ENCODE measurements at places on chromosomes 2 and 18. TPM values are rescaled to one million over a fixed set of nuclear protein-coding genes. Genes with fewer than 3 reads are reported as not detected.

The ACP1 gene
- 183 TPM for total RNA-seq

The NYAP2 gene
- total RNA-seq = not detected

The GAREM2 gene
- 1.8 TPM for total RNA-seq

The INPP5D gene
- total RNA-seq = not detected

The WIPF1 gene
- total RNA-seq = 20.1 TPM

The ATF2 gene
- total RNA-seq = 31.7 TPM

The SKOR2 gene
- not detected for total RNA-seq

The ZNF521 gene
- 12.1 TPM for total RNA-seq

The REEP1 gene
- total RNA-seq = not detected

The PTPN18 gene
- total RNA-seq = 17.5 TPM

The NTSR2 gene
- total RNA-seq = not detected

The CLIP4 gene
- total RNA-seq = 55.2 TPM

The ASAP2 gene
- total RNA-seq = 49.6 TPM

DNA sequence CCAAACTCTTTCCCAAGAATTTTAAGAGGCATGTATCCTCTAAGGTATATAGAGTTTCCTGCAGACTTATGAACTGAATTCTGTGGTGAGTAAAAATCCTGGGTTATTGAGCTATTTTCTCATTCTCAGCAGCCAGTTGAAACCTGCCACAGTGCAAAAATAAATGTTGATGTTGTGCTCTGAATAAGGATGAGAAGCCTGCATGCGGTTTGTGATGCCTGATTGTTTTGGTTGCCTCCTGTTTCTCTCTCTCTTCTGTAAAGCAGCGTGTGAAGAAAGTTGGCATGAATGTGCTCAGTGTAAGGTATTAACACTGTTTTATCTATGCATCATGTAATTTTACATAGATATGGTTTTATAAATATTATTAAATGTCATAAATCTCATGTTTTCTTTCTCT lies 452.6 kb downstream of the CDH2 start:
- DNase-seq = no peak

DNA sequence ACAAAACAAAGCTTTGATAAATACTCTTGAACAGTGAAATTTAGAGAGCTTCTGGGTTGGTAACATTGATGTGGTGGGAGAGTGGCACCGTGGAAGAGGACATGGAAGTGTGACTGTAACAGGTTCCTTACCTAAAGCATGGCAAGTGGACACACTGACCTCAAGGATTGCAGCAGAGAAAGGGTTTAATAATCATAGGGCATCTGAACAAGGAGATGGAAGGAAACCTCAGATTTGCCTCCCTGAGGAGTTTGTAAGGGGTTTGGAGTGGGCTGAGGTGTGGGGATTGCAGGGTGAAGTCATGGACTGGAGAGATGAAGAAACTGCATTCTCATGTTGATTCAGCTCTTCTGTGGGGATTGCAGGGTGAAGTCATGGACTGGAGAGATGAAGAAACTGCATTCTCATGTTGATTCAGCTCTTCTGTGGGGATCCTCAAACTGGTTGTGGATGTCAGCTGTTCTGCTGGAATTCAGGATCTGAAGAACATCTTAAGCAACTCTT lies 83.8 kb upstream of the TLK1 start:
- peak; percentile 88 for DNase-seq

DNA sequence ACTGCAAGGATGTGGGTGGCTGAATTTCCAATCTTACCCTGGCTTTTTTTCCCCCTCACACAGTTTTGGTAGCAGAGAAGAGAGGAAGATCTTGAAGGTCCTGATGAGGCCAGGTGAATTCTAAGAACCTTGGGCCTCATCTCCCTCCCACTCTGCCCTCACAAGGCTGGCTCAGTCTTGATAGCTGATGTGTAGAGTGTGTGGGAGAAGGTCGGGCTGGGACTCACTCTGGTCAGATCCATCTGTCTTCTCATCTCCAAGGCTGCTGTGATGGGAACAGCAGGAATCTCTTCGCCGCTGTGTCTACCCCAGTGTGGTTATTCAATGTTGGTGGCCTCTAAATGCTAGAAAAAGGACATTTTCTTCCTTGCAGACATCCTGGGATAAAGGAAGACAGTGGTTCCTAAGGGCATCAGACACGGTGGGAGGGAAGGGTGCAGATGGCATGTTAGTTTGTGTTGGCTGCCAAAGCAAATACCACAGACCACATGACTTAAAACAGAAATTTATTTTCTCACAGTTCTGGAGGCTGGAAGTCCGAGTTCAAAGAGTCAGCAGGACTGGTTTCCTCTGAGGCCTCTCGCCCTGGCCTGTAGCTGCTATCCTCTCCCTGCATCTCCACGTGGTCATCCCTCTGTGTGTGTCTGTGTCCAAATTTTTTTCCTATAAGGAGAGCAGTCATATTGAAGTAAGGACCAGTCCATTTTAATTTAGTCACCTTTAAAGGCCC lies 37.6 kb upstream of the MGAT4A start:
- DNase-seq = peak; percentile 13

DNA sequence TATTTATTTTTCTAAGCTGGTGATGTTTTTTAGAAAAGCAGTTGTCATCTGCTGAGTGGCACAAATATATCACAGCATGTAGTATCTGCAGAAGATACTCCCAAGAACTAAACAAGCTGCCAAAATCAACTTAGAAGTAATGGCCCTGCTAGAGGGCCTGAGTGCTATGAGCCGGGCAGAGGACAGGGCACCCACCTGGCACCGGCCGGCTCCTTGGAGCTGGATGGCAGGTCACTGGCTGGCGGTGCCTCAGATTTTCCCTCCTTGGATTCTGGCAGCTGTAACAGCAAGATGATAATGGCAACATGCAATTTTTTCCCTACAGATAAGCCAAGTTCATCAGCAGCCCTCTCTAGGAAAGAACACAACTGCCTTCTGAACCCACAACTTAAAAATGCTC lies 79.7 kb downstream of the EMILIN2 start:
- no peak for DNase-seq

DNA sequence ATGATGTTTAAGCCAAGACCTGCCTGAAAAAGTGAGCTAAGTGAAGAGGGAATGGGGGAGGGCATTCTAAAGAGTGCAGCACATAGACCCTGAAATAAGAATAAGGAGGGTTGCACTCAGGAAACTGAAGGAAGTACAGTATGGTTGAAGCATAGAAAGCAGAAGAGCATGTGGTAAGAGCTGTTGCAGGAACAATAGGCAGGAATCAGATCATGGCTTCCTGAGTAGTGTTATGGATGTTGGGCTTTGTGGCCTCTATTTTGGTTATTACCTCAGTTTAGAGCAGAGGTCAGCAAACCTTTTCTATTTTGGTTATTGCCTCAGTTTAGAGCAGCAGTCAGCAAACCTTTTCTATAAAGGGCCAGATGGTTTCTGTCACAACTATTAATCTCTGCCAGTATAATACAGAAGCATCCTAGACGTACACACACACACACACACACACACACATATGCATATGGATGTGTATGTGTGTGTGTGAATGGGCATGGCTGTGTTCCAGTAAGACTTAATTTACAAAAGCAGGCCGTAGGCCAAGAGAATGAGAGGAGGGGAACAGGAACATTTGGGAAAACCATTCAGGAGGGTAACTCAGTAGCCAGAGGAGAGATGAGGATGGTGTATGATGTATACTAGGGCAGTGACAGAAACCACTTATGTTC lies 91.1 kb upstream of the MYO3B start:
- DNase-seq = no peak

DNA sequence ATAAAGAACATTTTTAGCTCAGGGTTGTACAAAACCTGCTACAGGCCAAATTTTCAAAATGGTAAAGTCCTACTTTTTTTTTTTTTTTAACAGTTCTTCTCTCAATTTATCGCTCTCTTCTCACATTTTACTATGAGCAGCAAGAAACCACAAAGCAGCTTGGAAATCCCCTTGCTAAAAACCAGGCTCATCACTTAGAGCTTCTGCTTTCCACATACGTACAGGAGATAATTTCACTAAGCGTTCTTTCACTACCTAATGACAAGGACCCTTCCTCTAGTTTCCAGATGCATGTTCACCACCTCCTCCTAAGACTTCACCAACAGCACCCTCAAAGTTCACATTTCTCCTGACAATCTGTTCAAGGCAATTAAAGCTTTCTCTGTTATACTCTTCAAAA lies 294.9 kb upstream of the CYRIA start:
- DNase-seq = no peak

DNA sequence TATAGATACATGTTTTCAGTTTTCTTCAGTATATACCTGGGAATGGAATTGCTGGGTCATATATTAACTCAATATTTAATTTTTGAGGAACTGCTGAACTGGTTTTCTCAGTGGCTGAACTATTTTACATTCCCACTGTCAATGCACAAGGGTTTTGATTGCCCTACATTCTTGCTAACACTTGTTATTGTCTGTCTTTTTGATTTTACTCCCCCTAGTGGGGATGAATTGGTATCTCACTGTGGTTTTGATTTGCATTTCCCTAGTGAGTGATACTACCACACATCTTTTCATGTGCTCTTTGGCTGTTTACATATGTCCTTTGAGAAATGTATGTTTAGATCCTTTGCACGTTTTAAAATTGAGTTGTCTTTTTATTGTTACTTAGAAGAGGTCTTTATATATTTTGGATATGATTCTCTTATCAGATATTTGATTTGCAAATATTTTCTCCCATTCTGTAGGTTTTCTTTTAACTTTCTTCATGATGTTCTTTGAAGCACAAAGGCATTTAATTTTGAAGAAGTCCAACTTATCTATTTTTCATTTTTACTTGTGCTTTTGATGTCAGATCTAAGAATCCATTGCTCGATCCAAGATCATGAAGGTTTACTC lies 36.2 kb downstream of the ASB1 start:
- DNase-seq = peak; percentile 65

DNA sequence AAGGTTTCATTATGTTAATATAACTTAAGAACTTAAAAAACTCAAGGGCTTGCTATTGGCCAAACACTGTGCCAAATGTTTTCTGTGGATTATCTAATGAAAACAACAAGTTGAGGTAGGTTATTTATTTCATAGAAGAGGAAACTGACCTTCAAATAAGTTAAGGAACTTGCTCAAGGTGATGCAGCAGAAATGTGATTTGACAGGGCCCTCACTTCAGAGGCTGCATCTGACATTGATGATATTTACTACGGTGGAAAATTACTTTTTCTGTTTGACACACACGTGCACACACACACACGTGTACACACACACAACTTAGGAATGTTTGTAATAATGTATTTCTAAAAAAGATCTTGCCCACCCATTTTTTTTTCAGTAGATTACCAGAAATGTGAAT lies 137.2 kb upstream of the CXCR4 start:
- DNase-seq = no peak

DNA sequence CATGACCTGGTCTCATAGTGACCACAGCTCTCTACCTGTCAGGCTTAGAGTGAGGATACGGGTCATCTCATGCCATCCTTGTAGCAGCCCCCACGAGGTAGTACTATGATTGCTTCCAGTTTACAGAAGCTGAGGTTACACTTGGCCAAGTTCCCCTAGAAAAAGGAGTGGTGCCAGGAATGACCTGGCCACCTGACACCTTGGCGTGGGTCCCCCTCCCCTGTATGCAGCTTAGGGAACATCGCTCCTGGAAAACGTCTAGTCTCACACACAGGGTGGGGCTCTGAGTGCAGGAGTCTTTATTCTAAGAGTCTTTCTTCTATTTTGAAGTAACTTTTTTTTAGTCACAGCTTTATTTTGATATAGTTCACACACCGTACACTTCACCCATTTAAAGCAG lies 14.8 kb downstream of the NPPC start:
- no peak for DNase-seq

- DNase-seq = peak; percentile 44
Observed at GRCh38 chr2:100924122-100924519, 78.0 kb upstream of the RPL31 start.

Measured in GM23248 (cell line).